ENCODE measurements at places on chromosomes 3 and 15.

DNA sequence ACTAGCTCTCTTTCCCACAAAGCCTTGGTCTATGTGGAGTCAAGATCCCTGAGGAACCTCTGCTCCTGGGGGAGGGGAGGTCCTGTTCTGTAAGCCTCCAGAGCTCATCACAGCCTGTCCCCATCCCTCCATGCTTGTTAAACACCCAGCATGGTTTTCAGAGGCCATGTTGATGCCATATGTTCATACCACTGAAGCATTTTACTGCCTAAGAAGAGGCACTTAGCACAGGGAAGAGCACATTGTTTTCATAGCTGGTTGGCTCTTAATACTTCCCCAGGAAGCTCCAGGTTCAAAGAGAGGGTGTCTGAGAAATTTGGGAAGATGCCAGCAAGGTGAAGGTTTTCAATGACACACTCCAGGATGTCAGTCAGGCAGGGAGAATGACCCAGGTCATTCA, 25.6 kb downstream of the CPNE4 start:
- DNase-seq, result no peak

DNA sequence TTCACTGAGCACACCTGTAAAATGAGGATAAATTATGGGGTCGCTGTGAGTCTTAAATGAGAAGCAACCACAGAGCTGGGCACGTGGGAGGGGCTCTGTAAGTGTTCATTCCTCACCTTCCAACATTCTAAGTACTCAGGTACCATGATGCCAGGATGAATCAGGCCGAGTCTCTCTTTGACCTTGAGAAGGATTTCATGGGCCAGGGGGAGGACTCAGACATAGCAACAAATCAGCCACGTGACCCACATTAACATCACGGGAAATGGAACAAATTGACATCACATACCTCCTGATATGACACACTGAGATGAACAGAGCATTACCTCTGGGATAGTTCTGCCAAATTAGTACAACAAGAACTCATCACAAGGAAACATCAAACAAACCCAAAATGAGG, 35.2 kb upstream of the USP3 start:
- no peak for DNase-seq

DNA sequence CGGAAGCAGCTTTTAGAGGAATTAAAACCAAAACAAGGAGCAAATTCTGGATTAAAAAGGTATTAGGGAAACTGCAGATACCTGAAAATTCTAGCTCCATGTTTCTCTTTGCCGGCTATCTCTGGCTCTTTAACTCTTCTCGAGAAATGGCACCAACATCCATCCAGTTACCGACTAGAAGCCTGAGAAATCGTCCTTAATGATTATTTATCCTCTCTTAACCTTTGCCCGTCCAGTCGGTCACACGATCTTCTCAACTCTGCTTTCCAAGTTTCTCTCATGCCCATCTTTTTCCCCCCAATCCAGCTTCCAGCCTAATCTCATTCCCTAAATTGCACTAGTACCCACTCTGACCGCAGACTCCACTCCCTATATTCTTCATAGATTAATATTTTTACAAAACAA, 596 bp upstream of the SGO1 start:
- no peak for DNase-seq

DNA sequence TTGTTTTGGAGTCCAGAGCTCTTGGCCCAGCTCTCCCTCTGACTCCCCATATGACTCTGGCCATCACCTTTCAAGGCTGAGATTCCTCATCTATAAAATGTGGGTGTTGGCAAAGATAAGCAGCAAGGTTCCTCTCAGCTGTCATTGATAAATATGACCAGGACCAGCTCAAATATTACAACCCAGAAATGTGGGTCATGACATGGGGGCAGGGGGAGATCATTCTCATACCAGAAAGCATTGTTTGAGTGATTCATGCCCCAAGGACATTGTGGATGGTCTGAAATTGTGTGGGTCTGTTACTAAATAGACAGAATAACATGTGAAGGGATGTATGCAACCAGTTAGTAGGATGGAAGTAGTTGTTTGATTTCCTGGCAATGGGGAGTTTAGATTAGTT, 13.9 kb downstream of the UPK1B start:
- no peak for DNase-seq

DNA sequence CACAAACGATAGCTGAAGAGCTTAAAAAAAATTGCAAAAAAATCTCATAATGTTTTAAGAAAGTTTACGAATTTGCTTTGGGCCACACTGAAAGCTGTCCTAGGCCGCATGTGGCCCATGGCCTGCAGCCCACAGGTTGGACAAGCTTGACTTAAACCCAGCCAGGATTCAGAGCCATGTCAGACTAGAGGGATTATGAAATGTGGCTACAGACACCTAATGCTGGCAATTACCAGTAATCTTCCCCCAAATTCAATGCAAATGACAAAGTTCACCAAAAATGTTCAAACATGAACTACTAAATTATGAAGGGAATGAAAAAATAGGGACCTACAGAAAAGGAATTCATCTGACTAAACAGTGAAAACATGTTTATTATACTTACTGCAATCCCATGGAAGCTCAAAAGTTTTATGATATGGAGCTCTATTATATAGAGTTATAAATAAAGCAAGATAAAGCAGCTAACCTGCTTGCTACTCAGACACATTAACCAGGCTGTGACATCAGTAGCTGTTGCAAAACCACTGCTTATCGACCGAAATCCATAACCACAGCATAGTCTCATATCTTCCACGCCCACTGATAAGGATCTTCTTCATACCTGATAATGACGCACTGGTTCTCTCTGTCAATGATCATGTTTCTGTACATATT, 49.2 kb downstream of the LDHAL6B start:
- DNase-seq, result peak; percentile 20

DNA sequence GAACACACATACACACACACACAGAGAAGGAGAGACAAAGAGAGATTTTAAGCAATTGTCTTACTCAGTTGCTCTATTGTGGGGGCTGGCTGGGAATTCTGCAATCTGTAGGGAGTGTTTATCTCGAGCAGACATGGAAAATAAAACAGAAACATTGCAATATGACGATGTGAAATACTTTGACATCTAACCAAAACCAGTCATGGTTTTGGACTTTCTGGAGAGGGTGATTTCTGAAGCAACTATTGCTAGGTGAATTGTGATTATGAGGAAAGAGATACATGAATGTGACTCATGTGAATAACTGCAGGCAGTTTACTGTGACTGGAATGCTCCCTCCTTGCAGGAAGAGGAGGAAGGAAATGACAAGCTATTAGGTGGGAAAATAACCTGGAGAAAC, 12.3 kb upstream of the PHLDB2 start:
- no peak for DNase-seq

DNA sequence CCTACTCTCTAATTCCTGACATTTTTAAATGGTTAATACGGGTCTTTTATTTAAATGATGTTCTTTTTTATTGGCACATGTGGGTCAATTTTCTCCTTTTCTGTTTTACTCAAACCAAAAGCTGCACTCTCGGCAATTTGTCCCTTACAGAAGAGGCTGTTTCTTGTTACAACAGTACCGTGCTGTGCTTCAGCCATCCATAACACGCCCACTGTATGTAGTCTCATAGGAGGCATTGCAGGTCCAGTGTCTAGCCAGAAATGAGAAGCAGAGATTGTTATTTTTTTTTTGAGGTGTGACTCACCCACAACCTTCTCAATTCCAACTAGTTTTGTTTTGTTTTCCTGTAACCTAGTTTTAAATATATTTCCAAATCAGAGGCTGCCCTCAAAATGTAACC, 164.6 kb downstream of the GMNC start:
- no peak for DNase-seq

GRCh38 chr3:115251509-115251908, 104.4 kb upstream of the ZBTB20 start:
- no peak for DNase-seq

DNA sequence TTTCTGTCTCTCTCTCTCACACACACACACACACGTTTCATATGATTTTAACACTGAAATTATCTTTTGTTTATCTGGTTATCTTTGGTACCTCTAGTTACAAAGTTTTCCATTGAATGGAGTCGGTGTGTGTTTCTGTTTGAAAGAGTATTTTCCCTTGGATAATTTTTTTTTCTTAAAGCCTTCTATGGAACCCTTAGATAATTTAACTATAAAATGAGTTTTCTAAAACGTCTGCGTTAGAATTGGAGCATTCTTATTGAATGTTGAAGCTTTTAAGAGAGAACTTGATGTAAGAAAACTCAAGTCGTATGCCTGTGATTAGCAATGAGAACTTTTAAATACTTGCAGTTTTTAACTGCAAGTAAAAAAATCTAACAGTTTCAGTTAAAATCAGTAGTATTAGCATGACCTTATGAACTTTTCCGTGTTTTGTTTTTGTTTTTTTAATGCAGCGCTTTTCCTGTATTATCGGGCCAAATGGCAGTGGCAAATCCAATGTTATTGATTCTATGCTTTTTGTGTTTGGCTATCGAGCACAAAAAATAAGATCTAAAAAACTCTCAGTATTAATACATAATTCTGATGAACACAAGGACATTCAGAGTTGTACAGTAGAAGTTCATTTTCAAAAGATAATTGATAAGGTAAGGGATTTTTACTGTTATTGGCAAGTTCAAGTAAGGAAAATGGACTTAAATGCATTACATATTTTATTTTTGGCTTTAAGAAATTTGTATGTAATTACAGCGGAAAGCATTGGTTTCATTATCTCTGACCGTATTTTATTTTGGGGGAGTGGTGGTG, 3.0 kb downstream of the SMC4 start:
- DNase-seq, result no peak

- DNase-seq, result no peak
Measured at GRCh38 chr3:193207290-193208273, 33.4 kb upstream of the PLAAT1 start.

DNA sequence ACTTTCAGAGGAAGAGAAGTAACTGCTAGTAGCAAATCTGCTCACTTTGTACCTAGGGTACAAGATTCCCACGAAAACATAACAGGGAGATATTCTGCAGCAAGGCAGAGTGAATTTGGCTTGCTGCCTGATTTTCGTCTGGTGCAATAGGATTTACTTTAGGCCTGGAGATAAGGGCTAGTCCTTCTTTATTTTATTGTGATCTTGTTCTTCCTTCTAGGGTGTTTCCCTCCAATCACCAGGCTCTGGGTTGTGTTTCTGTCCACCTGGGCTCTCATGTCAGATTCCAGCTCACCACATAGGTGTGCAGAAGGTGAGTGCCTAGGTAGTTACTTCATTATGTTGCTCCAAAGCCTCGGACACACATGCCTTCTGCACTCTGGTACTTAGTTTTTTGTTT, 211.8 kb upstream of the RGMA start:
- no peak for DNase-seq

DNA sequence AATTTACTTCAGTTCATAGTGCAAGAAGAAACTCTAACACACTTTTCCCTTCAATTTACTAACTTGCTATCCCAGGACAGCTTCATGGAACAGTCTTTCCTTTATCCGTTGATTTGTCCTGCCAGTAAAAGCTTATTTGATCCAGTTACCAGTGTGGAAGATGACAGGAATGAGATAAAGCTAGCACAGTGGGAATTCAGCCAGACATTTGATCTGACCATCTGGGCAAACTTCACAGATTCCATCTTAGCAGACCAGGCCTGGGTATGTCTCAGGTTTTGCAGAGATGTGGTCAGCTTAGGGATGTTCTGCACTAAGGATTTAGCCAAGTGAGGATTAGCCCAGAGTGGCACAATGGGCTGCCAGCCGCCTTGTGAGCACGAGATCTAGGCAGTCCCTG, 19.7 kb downstream of the CEMIP start:
- no peak for DNase-seq

DNA sequence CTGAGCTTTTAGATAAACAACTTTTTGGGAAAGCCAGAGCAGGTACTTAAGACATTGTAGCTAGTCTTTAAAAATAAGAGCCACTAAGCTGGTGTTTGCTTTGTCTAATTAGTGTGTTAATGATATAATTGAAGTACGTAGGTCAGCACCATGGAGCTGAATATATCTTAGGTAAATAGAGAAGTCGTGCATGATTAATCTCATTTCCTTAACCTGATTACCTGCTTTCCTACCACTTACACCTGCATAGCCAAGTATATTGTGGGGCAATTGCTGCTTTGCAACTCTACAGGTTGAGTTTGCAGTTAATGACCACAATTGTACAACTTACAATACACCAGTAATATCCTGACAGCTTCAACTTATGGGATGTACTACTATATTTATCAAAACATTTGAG, 17.6 kb upstream of the TOPAZ1 start:
- DNase-seq, result no peak

DNA sequence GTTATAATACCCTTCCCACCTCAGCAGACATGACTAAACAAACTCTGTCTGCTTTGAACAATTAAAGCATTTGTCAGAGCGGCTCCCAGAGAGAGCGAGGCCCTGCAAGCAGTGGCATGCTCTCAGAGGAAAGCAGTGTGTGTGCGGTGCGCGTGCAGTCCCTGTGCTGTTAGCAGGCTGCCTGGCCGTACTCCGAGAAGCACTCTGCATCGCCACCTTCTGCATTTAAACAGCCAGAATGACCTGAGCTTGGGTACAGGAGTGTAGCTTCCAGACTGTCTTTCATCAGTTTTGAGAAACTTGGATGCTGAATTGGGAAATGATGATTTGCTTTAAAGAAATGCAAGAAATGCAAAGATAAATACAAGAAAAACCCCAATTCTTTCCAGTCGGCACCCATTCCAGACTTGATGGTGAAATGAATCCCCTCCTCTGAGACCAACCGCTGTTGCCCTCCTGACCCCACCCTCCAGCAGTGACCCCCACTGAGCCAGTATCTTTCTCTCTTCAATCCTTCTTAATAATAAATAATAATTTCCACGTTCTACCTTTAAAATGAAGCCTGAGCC, 113.5 kb downstream of the VGLL4 start:
- no peak for DNase-seq

All from CD4-positive, alpha-beta T cell treated with Interleukin-10 for 1 hour (primary cell).